ENCODE measurements at places on chromosomes 7 and 10.

DNA sequence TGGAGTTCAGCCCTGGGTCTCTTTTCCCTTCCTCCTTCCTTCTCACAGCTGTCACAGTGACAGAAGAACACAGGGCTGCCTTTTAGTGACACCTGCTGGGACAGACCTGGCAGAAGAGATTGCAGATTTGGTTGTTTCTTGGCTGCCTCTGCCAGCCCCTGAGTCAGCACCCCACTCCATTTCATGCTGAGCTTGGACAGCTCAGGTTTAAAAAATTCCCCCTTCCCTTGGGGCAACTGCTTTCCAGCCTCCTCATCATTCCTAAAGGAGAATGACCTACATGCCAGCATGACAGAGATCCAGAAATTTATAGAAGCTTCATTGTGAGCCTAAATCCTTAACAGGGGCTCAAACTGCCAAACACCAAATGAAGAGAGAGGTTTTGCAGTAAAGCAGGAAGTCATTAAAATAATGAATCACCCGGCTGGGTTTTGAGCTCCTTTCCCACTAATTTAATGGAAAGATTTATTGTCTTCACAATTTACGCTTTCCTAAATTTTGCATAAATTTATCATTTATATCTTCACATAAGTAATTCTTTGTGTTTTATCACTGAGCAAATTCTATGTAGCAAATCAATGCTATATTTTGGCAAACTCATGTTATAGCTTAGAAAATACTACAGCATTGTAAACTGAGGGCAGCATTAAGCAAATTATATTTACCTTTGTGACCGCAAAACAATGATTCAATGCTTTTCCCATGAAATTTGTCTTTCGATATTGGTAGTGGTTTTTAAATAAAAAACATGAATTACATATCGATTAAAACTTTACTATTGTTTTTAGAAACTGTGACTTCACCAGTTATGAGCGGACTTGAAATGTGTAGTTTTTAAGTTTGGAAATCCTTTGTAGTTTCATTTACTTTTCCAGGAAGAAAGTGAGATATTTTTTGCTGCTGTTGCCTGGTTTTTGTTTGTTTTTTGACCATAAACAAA is 399.5 kb upstream of the ANKRD30A start:
- DNase-seq, result peak; percentile 44
- H3K27me3 ChIP-seq, result no peaks in the 10 kb centered on the region
- H3K36me3 ChIP-seq, result no peaks in the 10 kb centered on the region
- no peak overlapping the region for H3K4me3 ChIP-seq

GRCh38 chr10:24202181-24202570 is 6.8 kb upstream of the KIAA1217 start:
- no peaks in the 10 kb centered on the region for H3K4me1 ChIP-seq
- DNase-seq, result no peak
- H3K36me3 ChIP-seq, result no peaks in the 10 kb centered on the region
- H3K4me3 ChIP-seq, result no peak overlapping the region
- H3K27me3 ChIP-seq, result no peaks in the 10 kb centered on the region

GRCh38 chr7:95213809-95214492 is 110.4 kb downstream of the PON1 start:
- DNase-seq, result no peak
- H3K36me3 ChIP-seq, result no peaks in the 10 kb centered on the region
- no peaks in the 10 kb centered on the region for H3K27me3 ChIP-seq
- no peak overlapping the region for H3K27ac ChIP-seq

DNA sequence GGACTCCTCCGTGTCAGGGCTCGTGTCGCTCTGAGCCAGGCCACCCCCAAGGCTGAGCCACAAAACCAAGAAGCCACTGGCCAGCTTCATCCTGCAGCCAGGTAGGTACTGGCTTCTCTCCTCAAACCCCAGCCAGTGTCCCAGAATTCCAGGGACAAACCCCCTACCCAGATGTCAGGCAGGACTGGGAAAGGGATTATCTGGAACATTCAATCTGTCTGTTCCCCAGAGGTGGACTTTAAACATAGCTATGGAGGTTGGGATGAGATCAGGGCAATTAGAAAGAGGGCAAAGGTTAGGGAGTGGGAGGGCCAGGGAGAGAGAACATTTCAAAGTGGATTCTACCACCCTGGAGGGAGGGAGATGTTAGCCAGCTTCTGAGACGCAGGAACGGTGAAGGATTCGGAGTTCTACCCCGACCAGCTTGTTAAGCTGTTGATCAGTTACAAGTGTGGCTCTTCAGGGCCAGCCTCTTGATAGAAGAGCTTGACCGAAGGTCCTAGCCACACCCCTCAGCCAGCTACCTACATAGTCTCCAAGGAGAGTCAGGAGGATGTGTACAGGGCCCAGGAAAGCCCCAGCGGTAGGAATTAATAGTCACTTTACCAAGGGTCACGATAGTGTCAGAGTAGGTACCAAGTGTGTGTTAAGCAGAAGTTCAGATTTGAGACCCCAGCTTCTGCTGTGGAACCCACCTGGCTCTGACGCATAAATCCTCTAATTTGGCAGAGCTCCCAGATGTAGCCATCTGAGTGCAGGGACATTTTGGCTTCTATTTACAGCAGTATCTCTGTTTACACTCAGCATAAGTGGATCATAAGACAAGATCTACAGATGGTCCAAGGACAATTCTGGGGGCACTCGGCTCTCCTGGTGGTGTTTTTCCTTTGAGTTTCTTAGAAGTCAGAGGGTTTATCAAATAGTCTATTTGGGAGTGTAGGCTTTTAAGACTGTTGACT is at the start of gene PLA2G12B:
TSS of gene PLA2G12B (minus strand) at position 211 of the 959 bp plus-strand sequence. CDS start at position 90, 121 bp downstream.
- DNase-seq, result no peak
- H3K36me3 ChIP-seq, result no peaks in the 10 kb centered on the region
- H3K27me3 ChIP-seq, result no peaks in the 10 kb centered on the region
- H3K4me1 ChIP-seq, result no peaks in the 10 kb centered on the region
- H3K4me3 ChIP-seq, result no peak within 1 kb of the TSS
